ENCODE measurements at places on chromosomes 1 and 21.
A peak's percentile ranks its signal among the peaks of the same experiment; 100 is the strongest.

DNA sequence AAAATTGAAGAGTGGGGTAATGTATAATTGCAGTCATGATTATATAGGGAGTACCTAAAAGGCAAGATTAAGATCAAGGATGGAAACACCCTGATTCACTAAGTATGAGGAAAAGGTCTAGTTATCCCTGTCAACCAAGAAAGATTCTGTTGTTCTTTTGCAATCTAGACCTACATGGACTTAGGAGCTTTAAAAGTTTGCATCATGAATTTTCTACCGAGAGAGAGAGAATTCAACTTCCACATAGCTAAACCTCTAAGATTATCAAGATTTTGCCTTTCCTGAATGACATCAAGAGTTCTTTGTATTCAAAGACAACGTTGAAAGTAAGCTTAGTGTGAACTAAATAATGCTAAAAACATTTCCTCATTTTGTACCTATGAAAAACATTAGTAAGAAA lies 78.8 kb upstream of the RBM34 start:
- no peak for DNase-seq

DNA sequence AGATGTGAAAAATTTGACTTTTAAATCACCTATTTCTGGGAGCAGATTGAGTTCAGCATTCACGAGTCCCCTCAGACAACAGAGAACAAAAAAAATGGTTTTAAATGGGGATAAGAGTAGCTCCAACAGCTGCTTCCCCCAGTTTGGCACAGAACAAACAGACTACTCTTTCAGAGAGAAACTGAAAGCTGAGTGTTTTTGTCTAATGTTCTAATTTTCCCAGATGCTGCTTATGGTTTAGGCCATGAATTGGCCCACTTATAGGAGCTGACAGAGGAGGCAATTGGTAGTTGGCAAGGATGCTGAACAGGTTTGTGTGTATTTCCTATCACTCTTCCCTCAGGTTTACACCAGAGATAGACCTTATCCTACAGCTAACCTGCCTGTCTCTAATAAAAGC lies 1637.4 kb upstream of the PRMT6 start:
- DNase-seq = no peak

- no peak for DNase-seq
Observed at GRCh38 chr1:24373710-24374109, 39.9 kb downstream of the STPG1 start.

DNA sequence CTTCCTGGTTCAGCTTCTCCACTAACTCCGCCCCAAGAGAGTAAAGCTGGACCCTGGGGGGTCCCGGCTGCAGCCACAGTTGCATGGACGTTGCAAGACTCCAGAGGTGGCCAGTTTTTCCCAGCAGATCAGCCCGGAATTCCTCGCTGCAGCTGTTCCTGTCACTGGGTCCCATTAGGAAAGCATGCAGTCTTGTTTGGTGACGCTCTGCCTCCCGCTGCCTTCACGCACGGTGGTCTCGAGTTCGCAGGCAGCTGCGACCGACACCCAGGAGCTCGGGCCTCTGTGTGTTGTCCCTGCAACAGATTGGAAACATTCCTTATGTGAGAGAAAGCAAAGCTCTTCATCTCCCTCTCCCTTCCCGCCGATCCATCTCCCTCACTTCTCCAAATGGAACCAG lies 162.8 kb downstream of the PRDM16 start:
- no peak for DNase-seq

GRCh38 chr1:168320800-168321450 lies 40.2 kb downstream of the TBX19 start:
- DNase-seq = no peak

DNA sequence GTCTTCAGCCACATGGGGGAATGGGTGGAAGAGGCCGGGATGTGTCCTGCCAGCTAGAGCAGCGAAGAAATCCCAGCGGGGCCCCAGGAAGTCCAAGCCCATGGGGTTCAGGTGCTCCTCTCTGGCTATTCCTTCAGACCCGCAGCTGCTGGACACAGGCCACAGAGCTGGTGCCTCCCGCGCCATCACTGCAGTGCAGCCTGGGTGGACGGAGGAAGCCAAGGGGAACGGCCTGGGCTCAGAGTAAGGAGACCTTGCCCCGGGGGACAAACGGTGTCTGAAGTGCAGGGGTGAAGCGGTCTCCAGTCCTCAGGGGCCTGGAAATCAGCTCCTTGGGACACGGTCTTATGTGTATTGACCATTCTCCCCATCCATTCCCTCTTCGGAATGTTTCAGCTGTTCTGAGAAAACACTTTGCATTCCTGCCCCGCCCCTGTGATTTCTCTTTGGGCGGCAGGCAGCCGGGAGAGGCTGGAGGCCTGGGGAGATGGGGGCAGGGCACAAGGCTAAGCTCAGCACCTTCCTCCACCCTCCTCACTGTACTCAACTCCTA lies 18.4 kb downstream of the MTHFR start:
- DNase-seq = peak; percentile 34

DNA sequence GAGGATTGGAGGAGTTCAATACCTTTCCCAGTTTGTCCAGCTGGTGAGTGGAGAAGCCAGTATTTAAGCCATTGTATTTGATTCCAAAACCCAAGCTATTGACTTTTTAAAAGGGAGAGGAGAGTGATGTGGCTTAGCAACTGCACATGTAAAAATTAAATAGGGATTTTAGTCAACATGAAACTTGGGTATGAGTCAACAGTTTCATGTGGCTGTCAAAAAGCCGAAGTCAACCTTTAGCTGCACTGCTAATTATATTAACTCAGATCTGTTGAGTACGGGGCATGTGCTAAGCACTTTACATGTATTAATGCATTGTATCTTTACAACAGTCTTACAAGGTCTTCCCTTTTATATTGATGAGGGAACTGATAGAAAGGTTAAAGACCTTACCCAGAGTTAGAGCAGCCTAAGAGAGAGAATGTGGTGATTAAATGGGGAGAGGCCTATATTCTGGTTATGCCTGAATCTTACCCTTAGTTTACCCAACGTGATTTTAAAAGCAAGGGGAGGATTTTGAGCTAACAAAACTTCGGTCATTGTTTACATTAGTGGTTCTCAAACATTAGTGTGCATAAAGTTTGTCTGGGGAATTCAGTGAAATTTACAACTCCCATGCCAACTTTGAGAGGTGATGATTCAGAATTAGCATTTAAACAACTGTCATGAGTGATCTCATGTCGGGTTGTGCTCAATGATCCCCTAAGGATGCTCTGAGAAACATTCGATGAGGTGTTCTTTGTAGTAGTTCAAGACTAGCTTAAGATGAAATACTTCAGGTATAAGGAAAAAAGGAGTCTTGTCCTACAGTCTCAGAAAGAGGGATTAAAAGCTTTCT lies 6.9 kb upstream of the SLC35F3 start:
- DNase-seq = no peak

- peak; percentile 87 for DNase-seq
Observed at GRCh38 chr1:160085686-160086455, 4.5 kb downstream of the KCNJ9 start.

GRCh38 chr1:59186656-59187055 lies 110.2 kb upstream of the FGGY start:
- no peak for DNase-seq

All from DMS53 (cell line).